ENCODE measurements at places on chromosomes 5 and 9. TPM values are rescaled to one million over a fixed set of nuclear protein-coding genes. Genes with fewer than 3 reads are reported as not detected.

DNA sequence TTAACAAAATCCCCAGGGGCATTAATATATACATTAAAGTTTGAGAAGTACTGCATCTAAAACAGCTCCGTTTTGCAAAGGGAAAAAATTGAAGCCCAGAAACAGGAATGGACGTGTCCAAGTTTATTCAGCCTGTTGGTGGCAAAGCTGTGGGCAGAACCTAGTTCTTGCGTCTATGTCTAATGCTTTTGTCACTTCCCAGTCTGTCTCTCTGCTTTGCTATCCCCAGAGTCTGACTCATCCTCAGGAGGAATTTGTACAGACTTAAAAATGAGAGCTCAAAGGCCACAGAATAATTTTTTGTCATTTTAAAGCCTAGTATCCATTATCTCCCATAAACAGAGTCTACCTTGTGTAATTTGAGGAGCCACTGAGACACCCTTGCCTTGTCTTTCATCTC is 330.9 kb upstream of the GRIA1 start:
- no peaks in the 10 kb centered on the region for H3K36me3 ChIP-seq
- DNase-seq: no peak
- H3K27me3 ChIP-seq: no peaks in the 10 kb centered on the region
- no peaks in the 10 kb centered on the region for H3K4me1 ChIP-seq
- no peak overlapping the region for H3K4me3 ChIP-seq
- no peak overlapping the region for H3K27ac ChIP-seq

- no peak for DNase-seq
- no peak overlapping the region for H3K27ac ChIP-seq
- peaks cover 4% of the 10 kb centered on the region for H3K4me1 ChIP-seq
Measured at GRCh38 chr9:112489039-112489546, 2.5 kb downstream of the KIAA1958 start.

DNA sequence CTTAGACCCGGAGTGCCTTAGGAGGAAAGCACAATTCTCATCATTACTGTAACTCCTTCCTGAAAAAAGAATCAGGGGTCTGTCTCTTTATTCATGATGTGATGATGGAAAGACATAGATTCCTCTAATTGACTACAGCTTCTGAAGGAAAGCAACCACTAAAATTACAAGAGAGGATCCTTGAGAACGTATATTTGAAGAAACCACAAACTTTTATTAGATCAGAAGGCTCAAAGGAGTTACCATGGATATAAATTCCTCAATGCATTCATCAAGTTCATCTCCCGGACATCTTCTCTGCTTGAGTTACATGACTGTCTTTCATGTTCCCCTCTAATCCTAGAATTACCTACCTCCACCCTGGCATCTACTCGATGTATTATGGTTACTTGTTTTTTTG is 104.1 kb upstream of the PAPPA start:
- no peak overlapping the region for H3K27ac ChIP-seq
- H3K4me3 ChIP-seq: no peak overlapping the region
- DNase-seq: no peak
- no peaks in the 10 kb centered on the region for H3K4me1 ChIP-seq
- H3K36me3 ChIP-seq: no peaks in the 10 kb centered on the region

DNA sequence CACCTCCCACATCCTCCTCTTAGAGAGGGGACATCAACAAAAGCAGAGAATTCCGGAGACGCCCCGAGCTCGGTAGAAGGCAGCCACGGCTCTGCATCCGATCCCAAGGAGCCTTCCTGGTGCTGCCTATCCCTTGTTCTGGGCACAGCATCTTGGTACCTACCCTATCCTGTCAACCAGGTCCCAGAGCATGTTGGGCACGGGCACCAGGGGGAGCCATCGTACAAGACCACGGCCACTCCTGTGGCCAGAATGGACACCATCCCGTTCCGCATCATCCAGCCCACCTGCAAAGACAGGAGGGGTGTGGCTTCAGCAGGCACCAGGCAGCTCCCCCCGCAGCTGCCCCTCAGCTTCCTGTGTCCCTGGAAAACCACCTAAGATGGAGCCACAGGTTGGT is 62.7 kb upstream of the ZNF354A start:
- no peak overlapping the region for H3K27ac ChIP-seq
- H3K27me3 ChIP-seq: no peaks in the 10 kb centered on the region
- H3K4me1 ChIP-seq: no peaks in the 10 kb centered on the region
- H3K36me3 ChIP-seq: no peaks in the 10 kb centered on the region
- peak; percentile 19 for DNase-seq

DNA sequence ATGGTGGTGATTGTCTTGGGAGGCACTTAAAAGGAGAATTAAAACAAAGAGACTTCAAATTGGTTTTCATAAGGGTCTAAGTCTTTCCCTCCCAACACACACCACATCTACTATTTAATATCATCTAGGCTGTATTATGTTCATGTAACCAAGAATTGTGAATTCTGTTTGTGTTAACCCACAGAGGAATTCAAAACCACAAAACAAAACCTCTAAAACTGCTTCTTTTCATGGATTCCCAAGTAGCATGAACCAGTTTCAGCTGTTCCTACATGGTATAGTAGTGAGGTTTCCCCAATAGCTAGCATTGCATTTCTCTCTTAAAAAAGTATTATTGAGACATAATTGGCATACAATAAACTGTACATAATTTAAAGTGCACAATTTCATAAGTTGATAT is 283.8 kb downstream of the CD180 start:
- no peak for DNase-seq
- no peak overlapping the region for H3K4me3 ChIP-seq
- no peaks in the 10 kb centered on the region for H3K36me3 ChIP-seq
- H3K27me3 ChIP-seq: no peaks in the 10 kb centered on the region

CARD9 gene
- total RNA-seq: 3.0 TPM

BTNL9 gene
- 94.6 TPM for total RNA-seq

OR1J2 gene
- total RNA-seq: not detected

CYSRT1 gene
- total RNA-seq: 0.29 TPM

KIAA0825 gene
- total RNA-seq: 5.9 TPM

GABRA1 gene
- total RNA-seq: not detected
